Type B pancreatic cell (in vitro differentiated cells): ENCODE measurements at places on chromosomes 5 and 9. TPM values are rescaled to one million over a fixed set of nuclear protein-coding genes. Genes with fewer than 3 reads are reported as not detected.

Gene CCDC183
- 2.9 and 6.1 TPM in 2 replicates for total RNA-seq

Gene TMEM215
- total RNA-seq: 0.27 TPM in 1 of 2 replicates, not detected in the other

Gene SLC25A2
- total RNA-seq: 0.45 and 0.92 TPM in 2 replicates

DNA sequence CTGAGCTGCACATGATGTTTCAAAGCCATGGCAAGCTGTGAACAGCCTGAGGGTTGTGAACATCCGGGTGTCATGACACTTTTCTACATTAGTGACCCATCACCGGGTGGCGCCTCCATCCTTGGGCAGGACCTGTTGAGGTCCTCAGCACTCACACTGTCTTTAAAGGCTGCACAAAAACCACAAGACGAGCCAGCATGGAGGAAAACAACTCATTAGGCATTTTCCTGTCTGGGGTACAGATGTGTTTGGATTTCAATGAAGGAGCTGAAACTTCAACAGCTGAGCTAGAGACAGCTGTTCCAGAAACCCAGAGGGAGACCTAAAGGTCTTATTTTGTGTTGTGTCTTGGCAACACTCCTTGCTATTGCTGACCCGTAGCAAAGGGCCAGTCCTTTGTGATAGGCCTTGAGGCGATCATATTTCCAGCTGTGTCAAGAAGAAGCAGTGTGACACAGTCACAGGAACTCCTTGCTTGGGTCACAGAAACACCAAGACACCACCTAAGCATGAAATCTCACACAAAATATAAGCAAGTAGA is 151.8 kb upstream of the VLDLR start:
- H3K27ac ChIP-seq: no peak overlapping the region
- H3K4me3 ChIP-seq: no peak overlapping the region
- peaks cover 3% of the 10 kb centered on the region for H3K36me3 ChIP-seq
- H3K27me3 ChIP-seq: no peaks in the 10 kb centered on the region
- H3K4me1 ChIP-seq: peaks cover 22% of the 10 kb centered on the region
- no peak for DNase-seq

DNA sequence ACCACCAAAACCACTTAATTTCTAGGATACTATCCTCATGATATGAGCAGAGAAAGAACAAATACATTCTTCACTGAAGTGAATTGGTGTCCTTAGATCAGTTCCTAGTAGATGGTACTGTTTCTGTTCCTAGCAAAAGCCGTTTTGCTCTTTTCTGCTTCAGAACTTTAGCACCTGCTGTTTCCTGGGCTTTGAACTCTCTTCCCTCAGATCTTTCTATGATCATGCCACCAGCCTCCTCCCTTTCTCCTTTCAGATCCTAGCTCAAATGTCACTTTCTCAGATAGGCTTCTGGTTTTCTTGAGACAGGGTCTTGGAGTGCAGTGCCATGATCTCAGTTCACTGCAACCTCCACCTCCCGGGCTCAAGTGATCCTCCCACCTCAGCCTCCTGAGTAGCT is 118.0 kb downstream of the EGFLAM start:
- H3K4me3 ChIP-seq: no peak overlapping the region
- no peak overlapping the region for H3K27ac ChIP-seq
- H3K4me1 ChIP-seq: peaks cover 14% of the 10 kb centered on the region
- peaks cover 4% of the 10 kb centered on the region for H3K36me3 ChIP-seq
- DNase-seq: no peak
- peaks cover 7% of the 10 kb centered on the region for H3K27me3 ChIP-seq

DNA sequence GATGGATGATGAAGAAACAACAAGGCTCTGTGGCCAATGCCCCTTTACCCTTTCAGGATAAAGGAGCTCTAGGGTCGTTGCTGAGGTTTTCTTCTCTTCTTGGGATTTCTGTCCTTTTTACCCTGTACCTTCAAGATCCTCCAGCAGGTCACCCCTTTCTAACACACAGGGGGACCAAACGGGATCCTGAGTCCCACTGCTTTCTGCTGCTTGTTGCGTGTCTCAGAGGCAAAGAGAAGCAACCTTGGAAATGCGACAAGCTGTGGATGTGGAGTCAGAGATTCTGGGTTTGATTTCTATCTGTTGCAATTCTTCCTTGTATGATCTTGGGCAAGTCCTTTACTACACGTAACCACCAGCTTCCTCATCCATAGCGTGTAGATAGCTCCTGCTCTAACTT is 20.5 kb downstream of the GLRA1 start:
- peaks cover 10% of the 10 kb centered on the region for H3K4me1 ChIP-seq
- no peaks in the 10 kb centered on the region for H3K36me3 ChIP-seq
- no peak for DNase-seq
- H3K27ac ChIP-seq: no peak overlapping the region

DNA sequence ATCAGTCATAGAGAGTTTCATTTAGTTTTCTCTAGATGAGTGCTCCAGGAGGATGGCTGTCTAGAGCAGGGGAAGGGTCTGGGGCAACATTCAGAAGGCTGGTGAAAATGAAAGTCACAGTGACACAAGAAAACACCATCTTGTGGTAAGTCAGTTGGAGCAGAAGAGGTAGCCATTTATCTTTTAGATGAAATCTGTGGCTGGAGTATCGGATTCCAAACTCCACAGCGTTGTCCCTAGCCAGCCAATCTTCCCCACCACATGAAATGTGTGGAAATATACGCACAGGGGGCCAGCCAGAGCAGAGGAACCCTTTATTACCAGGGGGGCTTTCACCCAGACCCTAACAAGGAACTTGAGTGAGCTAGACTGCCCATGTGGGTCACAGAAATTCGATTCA is 15.9 kb upstream of the TNFAIP8 start:
- H3K4me3 ChIP-seq: no peak overlapping the region
- no peaks in the 10 kb centered on the region for H3K36me3 ChIP-seq
- no peak for DNase-seq
- H3K27me3 ChIP-seq: no peaks in the 10 kb centered on the region
- H3K4me1 ChIP-seq: peaks cover 23% of the 10 kb centered on the region

GRCh38 chr5:172868924-172869591 is 35.0 kb downstream of the ERGIC1 start:
- peaks cover 24% of the 10 kb centered on the region for H3K4me1 ChIP-seq
- H3K36me3 ChIP-seq: no peaks in the 10 kb centered on the region
- H3K4me3 ChIP-seq: no peak overlapping the region
- no peak overlapping the region for H3K27ac ChIP-seq
- DNase-seq: no peak

DNA sequence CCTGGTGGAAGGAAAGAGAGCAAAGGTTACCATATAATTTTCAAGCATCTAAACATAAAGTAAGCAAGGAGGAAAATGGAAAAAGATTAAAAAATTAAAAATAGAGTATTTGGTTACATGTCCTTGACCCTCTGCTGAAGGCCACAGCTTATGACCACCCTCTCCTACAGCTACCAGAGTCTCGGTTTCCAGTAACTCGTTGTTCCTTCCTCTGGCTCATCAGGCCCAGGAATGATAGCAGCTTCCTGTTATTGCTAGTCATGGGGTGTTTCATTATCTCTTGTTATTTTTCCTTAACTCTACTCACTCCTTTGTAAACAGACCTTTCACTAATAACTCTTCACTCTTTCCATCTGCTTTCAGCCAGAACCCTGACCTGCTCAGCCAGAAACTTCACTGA is 102.2 kb downstream of the YTHDC2 start:
- H3K36me3 ChIP-seq: no peaks in the 10 kb centered on the region
- no peaks in the 10 kb centered on the region for H3K4me1 ChIP-seq
- no peak overlapping the region for H3K4me3 ChIP-seq
- no peak for DNase-seq
- no peaks in the 10 kb centered on the region for H3K27me3 ChIP-seq
